ENCODE measurements at places on chromosomes 4 and X. TPM values are rescaled to one million over a fixed set of nuclear protein-coding genes. Genes with fewer than 3 reads are reported as not detected.

The AGTR2 gene
- not detected for total RNA-seq

The KCND1 gene
- 1.1 TPM for total RNA-seq

The SULT1B1 gene
- total RNA-seq, result not detected

The ALB gene
- total RNA-seq, result 0.19 TPM

The NDUFC1 gene
- total RNA-seq, result 81.2 TPM

The ARHGAP24 gene
- 5.7 TPM for total RNA-seq

The STAP1 gene
- not detected for total RNA-seq

The TNMD gene
- not detected for total RNA-seq

The SYN1 gene
- total RNA-seq, result 0.21 TPM

The TEC gene
- 2.3 TPM for total RNA-seq

The GASK1B gene
- total RNA-seq, result 0.26 TPM

The HOPX gene
- not detected for total RNA-seq

All from A549 treated with GW870086 at 1 μM for 4 hours (cell line).